ENCODE measurements at places on chromosomes 1 and 21. TPM values are rescaled to one million over a fixed set of nuclear protein-coding genes. Genes with fewer than 3 reads are reported as not detected.

DNA sequence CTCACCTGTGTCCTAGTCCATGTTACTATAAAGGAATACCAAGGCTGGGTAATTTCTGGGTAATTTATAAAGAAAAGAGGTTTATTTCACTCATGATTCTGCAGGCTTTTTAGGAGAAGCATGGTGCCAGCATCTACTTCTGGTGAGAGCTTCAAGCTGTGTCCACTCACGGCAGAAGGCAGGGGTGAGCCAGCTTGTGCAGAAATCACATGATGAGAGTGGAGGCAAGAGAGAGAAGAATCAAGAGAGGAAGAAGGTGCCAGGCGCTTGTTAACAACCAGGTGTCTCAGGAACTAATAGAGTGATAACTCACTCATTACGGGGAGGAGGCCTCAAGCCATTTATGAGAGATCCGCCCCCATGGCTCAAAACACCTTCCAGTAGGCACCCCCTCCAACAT lies 67.5 kb upstream of the CD34 start:
- ATAC-seq, result no peak

- ATAC-seq, result no peak
Observed at GRCh38 chr1:7610106-7610731, 160.9 kb upstream of the VAMP3 start.

GRCh38 chr1:8371372-8371991 lies 53.6 kb downstream of the SLC45A1 start:
- ATAC-seq, result no peak

MCOLN3 gene
- total RNA-seq, result 2.2 TPM

DNA sequence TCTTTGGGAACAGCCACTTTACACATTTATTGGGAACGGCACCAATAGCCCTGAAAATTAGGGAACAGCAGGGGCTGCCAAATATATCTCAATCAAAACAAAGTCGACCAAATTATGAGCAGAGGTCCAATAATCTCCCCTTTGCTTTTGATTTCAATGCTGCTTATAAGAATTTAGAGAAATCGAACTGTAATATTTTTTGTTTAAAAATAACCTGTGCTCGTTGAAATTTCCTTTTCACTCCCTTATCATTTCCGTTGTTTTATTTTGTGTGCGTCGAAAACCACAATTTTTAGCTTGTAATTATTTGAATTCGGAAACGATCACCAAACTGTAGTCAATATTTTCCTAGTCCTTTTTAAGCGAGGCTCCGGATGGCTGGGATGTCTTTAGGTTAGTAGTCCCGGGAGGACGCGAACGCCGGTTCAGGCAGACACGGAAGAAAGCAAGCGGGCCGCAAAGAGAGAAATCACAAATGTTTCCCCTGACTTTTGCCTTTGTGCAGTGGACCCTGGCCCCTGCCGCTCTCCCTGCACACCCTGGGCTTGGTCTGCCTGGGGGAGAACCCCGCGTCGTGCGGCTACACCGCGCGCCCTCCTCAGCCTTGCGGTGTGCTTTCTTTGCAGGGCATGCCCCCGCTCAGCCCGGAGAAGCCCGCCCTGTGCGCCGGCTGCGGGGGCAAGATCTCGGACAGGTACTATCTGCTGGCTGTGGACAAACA lies 2.3 kb downstream of the LHX9 start:
- no peak for ATAC-seq

DNA sequence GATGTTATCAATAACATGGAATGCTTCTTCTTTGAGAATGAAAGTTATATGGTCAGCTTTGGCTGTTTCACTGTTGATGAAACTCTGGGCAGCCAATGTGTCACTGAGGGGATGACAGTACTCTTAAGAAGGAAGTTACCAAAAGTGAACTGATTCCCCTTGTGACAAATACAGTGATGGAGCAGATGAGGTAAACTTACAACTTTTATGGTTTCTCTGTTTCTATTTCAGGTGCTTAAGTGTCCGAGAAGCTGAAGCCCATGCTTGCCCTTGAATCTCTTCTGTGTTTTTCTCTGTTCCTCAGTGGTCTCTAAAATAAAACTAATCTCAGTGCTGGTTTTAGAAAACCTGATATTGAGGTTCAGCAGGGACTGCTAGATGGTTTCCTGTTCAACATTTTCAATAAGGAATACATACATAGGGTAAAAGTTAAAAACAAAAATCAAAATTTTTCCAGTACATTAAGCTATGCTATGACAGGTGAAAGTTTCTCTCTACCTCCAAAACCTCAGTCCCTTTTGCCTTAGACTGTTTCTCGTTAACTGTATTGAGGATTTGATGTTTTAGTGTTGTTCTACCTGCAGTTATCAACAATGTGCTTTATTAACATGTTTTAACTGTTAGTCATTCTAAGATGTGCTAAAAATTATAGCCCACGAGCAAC lies 454.4 kb upstream of the ADGRL4 start:
- ATAC-seq, result no peak

B3GALT2 gene
- 3.2 TPM for total RNA-seq

OR2L13 gene
- not detected for total RNA-seq

VTCN1 gene
- 2.1 TPM for total RNA-seq

- no peak for ATAC-seq
Observed at GRCh38 chr21:28704746-28705145, 287.9 kb downstream of the LTN1 start.

DNA sequence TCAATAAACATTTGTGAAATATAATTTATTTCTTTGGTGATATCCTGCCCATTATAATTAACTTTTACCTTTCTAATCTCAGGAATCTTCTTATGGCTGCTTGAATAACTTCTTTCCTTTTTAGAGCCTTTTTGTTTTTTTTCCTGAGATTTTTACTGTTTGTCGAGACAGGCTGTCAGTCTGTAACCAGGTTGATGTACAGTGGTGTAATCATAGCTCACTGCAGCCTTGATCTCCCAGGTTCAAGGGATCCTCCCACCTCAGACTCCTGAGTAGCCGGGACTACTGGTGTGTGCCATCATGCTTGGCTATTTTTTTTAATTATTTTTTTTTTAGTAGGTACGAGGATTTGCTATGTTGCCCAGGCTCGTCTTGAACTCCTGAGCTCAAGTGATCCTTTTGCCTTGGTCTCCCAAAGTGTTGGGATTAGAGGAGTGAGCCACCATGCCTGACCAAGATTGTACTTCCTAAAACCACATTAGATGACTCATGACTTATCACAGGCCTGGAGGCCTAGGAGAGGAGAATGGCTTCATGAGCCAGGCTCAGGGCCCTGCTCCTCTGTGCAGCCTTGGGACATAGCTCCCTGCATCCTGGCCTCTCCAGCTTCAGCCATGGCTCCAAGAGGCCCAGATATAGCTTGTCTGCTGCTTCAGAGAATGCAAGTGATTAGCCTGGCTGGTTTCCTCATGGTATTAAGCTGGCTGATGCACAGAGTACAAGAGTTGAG lies 48.6 kb downstream of the CTH start:
- no peak for ATAC-seq

DNA sequence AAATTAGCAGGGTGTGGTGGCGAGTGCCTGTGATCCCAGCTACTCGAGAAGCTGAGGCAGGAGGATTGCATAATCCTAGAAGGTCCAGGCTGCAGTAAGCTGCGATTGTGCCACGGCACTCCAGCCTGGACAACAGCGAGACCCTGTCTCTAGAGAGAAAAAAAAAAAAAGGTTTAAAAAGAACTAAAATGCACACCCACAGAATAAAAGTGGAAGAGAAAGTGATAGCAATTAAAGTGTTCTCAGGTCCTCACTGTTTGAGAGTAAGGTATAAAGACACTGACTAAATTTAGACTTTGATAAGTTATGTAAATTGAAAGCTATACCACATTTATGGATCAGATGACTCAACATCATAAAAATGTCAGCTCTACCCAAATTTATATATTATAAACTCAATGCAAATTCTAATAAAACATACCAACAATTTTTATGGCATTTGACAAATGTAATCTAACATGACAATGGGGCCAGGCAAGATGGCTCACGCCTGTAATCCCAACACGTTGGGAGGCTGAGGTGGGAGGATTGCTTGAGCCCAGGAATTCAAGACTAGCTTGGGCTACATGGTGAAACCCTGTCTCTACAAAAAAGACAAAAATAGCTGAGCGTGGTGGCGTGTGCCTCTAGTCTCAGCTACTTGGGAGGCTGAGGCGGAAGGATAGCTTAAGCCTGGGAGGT lies 11.8 kb downstream of the ZBTB17 start:
- peak; percentile 40 for ATAC-seq

DNA sequence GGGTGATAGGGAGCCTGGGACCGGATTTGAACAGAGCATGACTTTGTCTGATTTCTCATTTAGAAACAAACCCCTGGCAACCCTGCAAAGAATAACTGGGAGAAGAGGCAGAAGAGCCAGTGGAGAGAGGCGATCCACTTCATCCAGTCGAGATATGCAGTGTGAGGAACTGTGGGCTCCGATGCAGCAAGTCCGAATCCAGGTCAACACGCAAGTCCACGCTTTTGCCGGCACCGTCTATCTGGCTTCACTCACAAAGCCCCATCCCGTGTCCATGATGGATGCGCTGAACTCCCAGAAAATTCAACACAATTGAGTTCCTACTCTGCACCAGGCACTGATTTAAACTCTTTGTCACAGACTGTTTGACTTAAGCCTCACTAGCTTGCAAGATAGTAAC lies 191.3 kb downstream of the GRIK3 start:
- no peak for ATAC-seq

DNA sequence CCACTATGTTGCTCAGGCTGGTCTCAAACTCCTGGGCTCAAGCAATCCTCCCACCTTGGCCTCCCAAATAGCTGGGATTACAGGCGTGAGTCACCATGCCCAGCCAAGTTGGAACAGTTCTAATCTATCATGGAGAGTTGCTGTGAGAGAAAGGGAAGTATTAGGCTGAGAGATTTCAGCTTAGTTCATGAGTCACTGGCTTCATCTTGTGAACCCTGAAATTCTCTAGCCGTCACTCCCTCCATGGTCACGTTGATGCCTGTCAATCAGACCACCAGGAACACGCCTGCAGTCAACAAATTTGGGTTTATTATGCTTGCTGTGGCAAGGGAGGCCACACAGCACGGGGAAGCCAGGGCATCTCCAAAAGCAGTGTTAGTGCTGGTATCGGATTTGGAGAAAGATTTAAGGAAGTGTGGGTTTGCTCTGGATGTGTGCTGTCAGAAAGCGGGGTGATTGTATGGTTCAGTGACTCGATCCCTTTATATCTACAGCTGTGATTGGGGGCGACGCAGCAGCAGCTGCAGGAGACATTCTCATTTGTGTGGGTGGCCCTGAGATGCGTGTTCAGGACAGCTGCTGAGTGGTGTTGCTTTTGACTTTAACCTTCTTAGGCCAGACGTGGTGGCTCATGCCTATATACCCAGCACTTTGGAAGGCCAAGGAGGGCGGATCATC lies 18.7 kb downstream of the UQCRHL start:
- ATAC-seq, result no peak
